Neural cell (in vitro differentiated cells): ENCODE measurements at places on chromosomes 6 and 20. TPM values are rescaled to one million over a fixed set of nuclear protein-coding genes. Genes with fewer than 3 reads are reported as not detected.

PRSS16 gene
- not detected in 2 replicates for polyA plus RNA-seq

CRIP3 gene
- polyA plus RNA-seq: 3.7 and 11.6 TPM in 2 replicates

CAP2 gene
- 11.8 and 13.4 TPM in 2 replicates for polyA plus RNA-seq

RFX6 gene
- polyA plus RNA-seq: not detected in 2 replicates

MEI4 gene
- not detected in 2 replicates for polyA plus RNA-seq

RSPO3 gene
- 0.20 and 0.48 TPM in 2 replicates for polyA plus RNA-seq

SLC22A16 gene
- not detected in 2 replicates for polyA plus RNA-seq

DEFB126 gene
- polyA plus RNA-seq: not detected in 2 replicates
